ENCODE measurements at places on chromosomes 6 and 20.

DNA sequence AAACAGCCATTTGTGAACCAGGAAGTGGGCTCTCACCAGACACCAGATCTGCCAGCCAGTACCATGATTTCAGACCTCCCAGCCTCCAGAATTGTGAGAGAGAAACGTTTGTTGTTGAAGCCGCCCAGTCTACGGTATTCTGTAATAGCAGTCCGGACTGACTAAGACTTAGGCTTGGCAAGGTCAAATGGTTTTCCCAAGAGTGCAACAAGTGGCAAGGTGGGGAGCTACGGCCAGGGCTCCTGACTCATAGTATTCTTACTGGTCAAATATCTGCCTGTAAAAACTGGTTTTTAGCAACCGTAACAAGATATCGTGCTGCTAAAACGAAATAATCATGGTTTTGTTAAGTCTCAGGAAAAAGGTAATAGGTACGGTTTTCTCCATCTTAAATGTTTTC is 37.8 kb downstream of the MCUR1 start:
- no peak for DNase-seq

DNA sequence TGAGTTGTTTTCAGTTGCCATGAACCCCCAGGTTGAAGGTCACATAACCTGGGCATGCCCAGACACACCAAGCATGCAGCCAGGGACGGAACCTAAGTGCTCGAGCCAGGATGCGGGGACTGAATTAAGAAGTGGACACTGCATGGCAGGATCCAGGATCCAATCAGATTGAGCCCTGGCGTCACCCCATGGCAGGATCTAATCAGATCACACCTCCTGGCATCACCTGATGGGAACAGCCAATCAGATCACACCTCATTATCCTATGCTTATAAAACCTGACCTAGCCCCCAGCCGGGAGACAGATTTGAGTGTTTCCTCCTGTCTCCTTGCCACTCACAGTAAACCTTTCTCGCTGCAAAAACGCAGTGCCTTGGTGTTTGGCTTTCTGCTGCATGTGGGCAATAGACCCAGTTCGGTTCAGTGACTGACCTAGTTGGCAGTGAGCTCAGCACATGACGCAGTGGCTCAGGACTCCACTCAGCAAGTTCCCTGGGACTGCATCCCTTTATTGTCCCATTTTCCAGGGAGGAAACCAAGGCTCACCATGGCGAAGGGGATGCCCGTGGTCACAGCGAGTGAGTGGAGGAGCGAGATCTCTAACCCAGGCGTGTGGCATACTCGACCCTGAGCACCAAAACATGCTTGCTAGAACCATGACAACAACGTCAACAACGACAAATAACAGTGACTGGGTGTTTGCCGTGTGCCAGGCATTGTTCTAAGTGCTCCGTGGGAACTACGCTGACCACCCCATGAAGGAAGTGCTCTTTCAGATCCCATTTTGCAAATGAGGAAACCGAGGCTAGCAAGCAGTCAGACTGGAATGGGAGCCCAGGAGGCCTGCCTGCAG is 66.3 kb downstream of the RBM38 start:
- DNase-seq, result no peak

- DNase-seq, result no peak
Observed at GRCh38 chr6:157592541-157592940, 211.6 kb downstream of the ZDHHC14 start.

DNA sequence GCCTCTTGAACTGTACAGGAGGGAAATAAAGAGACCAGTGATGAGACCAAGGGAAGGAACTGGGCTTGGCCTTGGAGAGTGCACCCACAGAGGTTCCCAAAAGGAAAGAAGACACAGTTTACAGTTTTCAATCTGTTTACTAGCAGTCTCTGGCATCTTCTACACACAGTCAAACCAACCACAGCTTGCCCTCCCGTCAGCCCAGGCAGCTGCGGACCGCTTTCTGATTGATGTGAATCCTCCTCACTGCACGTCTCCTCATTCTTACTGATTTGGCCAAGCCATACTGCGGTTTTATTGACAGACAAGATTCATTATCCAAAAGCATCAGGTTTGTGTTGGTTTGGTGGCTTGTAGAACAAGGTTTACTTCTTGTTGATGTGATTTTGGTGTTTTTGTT is 104.5 kb upstream of the ASF1A start:
- no peak for DNase-seq

DNA sequence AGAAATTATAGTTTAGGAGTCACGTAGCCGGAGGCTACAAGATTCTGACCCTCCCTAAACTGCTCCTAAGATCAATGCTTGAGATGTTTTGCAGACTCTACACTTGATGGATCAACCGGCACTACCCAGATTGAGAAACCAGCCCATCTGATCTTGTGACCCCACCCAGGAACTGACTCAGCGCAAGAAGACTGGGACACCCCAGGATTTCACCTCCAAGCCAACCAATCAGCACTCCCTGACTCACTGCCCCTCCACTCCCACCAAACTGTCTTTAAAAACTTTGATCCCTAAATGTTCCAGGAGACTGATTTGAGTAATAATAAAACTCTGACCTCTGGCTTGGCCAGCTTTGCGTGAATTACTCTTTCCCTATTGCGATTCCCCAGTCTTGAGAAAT is 99.8 kb downstream of the OPRM1 start:
- no peak for DNase-seq

DNA sequence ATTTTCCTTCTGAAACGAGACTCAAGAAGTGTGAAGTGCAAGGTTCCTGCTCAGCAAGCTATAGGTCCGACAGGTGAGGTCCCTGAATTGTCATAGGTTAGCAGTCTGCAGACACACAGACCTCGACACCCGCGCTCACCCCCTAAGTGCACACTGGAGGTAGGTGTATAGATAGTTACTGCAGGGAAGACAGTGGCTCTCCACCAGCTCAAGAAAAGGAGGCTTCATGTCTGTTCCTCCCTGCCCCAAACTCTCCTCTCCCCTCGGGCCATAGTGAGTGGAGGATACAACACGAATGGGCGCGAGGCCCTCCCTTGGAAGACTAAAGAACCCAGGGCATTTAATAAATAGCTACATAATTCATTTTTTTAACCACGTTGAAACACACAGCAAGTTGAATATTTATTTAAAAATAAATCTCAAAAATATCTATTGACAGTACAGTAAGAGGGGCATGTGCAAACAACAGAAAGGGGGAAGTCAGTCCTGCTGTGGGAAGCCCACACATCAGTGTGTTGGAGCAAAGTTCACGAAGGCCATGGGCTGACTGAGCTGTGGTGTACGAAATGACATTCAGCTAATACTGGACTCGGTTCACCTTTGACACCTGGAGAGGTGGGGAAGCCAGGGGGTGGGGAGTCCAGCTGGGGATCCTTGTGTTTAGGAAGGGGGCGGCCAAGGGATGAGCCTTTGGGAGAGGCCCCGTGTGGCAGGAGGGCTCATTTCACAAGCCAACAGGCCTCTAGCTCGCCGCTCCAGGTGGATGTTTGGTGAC is 10.7 kb downstream of the SPATA2 start:
- DNase-seq, result no peak

- no peak for DNase-seq
Observed at GRCh38 chr20:41694796-41695195, 76.6 kb upstream of the CHD6 start.

- no peak for DNase-seq
Observed at GRCh38 chr6:135412761-135413160, 84.8 kb downstream of the AHI1 start.

DNA sequence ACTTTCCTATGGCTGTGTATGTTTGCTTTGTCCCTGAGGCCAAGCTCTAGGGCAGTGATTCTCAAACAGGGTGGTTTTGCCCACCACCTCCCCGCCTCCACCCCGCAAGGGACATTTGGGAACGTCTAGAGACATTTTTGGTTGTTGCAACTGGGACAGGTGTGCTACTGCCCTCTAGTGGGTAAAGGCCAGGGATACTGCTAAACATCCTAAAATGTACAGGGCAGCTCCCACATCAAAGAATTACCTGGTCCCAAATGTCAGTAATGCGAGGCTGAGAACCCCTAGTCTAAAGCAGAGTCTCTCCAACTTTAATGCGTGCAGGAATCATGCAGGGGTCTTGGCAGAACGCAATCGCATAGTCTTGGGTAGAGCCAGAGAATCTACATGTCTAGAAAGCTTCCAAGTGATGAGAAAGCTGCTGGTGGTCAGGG is 5.1 kb downstream of the KCNS1 start:
- peak; percentile 44 for DNase-seq

DNA sequence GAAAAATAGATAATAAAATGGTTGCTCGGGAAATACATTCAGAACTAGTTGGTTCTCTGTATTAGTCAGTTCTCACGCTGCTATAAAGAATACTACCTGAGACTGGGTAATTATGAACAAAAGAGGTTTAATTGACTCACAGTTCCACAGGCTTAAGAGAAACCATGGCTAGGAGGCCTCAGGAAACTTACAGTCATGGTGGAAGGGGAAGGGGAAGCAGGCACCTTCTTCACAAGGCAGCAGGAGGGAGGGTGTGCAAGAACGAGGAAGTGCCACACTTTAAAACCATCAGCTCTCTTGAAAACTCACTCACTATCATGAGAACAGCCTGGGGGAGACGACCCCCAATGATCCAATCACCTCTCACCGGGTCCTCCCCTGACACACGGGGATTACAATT is 24.2 kb upstream of the SNX9 start:
- no peak for DNase-seq

DNA sequence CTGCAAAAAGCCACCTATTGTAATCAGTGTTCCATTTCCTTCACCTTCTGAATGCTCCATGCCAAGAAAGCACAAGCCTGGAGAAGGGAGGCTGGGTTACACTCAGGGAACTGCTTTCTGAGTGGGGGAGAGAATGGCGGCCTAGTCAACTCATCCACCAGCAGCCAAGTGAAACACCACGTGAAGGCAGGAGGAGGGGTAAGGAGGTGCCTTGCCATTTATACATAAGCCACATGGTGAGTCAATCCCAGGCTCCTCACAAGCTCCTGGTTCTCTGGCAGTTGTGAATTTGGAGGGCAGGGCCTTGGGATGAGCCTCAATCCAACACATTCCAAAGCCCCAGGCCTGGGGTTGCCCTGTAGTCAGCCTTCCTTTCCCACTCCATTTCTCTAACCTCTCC is 149.4 kb downstream of the CD24 start:
- DNase-seq, result no peak

DNA sequence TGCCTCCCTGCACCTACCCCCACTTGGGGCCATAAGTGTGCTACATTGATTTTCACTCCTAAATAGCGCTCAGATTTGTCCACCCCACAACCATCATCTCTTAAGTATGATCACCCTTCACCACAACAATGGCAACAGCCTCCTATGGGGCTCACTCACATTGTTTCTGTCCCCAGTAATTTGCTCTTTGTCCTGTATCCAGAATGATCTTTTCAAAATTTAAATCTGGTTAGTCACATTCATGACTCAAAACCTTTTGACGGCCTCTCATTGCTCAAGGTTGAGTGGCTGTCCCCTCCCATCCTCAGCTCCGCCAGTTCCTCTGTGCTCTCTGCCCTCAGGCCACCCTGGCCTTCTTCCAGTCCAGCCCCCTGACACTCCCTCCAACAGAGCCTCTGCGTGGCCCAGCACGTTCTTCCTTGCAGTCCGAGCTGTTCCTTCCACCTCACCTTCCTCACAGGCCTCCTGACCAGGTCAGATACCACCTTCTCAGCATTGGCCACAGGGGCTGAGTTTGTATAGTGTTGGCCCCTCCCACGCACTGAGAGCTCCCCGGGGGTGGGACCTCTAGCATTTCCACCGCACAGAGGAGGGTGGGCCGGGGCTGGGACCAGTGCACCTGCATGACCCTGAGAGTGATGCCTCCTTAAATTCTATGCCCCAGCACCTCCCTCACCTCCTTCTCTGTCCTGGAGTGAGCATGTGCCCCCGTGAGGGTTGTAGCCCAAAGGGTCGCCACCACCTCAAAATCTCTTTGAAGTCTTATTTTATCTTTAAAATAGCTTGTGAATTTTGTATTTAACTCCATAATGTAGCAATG is 2.4 kb upstream of the PPP1R3G start:
- no peak for DNase-seq

GRCh38 chr20:4435671-4436455 is 285.8 kb upstream of the PRND start:
- DNase-seq, result no peak

DNA sequence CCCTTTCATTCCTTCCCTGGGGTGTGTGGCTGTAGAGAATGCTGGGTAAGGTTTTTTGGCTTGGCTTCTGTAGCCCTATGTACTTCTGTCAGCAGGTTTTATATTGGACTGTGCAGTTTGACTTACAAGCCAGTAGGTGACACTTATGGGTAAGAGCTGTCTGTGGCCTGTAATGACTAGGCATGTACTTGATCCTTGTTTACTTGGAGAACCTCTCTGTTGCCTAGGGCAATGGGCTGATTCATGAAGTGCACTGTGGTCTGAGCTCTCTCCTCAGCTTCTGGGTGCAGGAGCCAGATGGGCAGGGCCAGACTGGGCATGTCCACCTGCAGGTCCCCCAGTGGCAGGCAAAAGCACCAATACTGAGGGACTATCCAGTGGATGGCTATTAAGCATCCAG is 544.6 kb downstream of the ADGRB3 start:
- DNase-seq, result no peak

- no peak for DNase-seq
Observed at GRCh38 chr20:49966861-49967260, 15.9 kb upstream of the SNAI1 start.

DNA sequence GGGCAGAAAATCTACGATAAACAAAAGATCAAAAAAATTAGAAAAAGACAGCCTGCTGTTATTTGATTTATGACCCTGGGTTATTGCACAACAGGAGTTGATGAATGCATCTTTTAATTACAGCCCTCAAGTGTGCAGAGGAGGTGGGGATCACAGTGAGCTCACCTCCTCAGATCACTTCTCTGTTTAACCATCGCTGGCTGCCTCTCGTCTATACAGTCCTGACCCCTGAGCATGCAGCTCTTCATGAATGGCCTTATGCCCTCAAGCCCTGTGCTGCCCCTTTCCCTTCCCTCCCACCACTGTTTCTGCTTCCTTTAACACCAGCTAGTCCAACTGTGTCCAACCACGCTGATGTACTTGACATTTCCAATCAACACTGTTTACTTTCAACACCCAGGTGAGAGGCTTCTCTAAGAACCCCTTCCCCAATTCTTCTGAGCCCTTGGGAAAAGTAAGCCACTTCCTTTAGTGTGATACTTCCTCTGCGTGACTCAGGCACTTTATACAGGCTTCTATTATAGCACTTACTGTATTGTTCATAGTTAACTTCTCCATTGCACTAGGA is 60.6 kb upstream of the RIPOR2 start:
- no peak for DNase-seq

DNA sequence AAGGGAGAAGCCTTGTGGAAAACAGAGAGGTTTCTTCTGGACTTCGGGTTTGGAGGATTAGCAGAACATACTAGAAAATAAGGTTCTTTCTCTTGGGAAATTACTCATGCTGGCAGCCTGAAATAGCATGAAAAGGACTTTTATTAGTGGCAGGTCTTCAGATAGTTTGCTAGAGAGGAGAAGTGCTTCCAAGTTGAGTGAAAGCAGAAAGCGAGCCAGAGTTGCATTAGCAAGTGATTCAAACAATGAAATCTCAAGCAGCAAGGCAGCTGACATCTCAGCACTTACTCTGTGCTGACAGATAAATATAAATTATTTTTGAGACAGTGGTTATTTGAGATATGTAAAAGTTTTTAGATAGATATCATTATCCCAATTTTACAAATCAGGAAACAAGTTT is 91.9 kb downstream of the PLCB4 start:
- no peak for DNase-seq

- no peak for DNase-seq
Observed at GRCh38 chr6:38354905-38355304, 284.8 kb downstream of the BTBD9 start.
